NCI-H510A treated with DMSO at 0.1 percent for 48 hours (cell line): ENCODE measurements at places on chromosomes 6 and 20.

- no peak for DNase-seq
Observed at GRCh38 chr6:129957941-129958898, 60.2 kb upstream of the L3MBTL3 start.

GRCh38 chr20:43446361-43446879 lies 11.3 kb upstream of the SRSF6 start:
- DNase-seq: no peak

DNA sequence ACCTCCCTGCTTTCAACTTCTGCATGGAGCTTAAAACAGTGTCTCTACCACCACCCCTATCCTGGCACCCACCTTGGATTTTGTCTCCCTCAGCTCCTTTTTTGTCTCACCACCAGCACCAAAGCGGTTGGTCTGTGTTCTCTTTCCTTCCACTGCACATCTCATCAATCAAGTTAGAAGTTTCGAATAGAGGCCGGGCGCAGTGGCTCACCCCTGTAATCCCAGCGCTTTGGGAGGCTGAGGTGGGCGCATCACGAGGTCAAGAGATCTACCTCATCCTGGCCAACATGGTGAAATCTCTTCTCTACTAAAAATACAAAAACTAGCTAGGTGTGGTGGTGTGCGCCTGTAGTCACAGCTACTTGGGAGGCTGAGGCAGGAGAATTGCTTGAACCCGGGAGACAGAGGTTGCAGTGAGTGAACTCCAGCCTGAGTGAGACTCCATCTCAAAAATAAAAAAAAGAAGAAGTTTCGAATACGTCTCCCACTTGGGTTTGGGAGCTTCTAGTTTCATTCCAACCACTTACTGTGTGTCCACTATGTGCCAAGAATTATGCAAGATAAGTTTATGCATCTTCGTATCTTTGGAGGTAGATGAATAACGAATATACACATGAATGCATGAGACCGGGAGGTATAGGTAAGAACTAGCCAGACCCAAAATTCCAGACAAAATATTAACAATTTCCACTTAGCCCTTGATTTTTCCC lies 5.9 kb downstream of the PCED1A start:
- no peak for DNase-seq

DNA sequence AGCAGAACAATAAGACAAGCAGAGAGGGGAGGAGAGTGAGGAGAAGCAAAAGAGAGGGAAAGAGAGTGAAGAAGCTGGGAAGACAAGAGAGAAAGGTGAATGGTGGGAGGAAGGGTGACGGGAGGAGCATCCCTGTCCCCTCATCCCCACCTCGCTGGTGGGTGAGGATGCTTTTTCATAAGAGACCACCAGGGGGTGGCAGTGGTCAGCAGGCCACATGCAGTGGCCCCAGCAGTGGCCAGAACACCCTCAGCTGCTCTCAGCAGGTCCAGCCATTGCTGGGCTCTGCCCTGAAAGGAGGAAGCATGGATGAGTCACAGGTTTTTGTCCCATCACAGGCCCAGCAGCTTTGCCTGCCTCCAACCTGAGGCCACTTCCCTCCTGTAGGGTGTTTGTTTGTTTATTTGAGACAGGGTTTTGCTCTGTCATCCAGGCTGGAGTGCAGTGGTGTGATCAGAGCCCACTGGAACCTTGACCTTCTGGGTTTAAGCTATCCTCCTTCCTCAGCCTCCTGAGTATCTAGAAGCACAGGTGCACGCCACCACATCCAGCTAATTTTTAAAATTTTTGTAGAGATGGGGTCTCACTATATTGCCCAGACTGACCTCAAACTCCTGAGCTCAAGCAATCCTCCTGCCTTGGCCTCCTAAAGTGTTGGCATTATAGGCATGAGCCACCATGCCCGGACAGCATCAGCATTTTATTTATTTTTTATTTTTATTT lies 24.0 kb downstream of the FGD2 start:
- no peak for DNase-seq

- no peak for DNase-seq
Observed at GRCh38 chr6:52415917-52416628, 4.1 kb upstream of the EFHC1 start.

- no peak for DNase-seq
Observed at GRCh38 chr6:139028215-139028657, 309 bp upstream of the ABRACL start.

DNA sequence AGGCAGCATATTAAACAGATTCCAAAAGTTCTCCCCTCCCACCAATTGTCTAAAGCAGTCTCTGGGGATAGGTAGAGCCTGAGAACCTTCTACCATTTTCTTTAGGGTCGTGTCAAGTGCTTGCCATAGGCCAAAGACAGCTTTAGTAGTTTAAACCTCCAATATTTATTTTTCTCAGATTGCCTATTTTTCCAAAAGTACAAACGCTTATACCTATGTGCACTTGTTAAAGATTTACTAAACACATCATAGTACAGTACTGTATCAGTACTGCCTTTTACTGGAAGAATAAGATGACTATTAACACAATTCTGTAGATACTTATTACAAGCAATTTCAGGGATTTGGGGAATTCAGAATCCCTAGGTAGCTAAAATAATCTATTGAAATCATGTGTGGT lies 29.4 kb downstream of the AKIRIN2 start:
- no peak for DNase-seq

DNA sequence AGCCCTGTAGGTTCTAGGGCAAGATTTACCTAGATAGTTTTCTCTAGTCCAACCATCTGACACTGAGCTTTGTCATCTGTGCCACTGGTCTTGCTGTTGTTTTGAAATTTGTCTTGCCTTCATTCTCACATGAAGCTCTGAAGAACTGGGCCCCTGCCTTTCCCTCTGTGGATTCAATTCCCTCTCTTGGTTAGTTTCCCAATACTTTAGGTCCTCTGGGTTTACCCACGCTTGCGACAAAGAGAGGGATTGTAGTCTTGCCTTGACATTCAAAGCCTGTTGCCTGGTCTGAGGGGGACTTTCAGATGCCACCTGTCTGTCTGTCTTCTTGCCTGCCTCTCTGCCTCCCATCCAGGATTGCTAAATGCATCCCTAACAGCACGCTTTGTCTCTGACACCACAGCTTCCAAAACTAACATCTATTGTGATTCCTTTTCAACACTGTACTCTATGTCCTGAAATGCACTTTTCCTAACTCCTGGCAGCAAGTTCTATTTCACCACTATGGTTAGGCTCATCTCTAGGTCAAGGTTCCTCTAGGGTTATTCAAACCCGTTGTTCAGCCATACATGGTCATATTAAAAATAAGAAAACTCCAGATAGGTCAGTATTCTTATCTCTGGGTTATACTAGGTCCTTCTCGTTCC lies 25.5 kb upstream of the MANEA start:
- DNase-seq: no peak

DNA sequence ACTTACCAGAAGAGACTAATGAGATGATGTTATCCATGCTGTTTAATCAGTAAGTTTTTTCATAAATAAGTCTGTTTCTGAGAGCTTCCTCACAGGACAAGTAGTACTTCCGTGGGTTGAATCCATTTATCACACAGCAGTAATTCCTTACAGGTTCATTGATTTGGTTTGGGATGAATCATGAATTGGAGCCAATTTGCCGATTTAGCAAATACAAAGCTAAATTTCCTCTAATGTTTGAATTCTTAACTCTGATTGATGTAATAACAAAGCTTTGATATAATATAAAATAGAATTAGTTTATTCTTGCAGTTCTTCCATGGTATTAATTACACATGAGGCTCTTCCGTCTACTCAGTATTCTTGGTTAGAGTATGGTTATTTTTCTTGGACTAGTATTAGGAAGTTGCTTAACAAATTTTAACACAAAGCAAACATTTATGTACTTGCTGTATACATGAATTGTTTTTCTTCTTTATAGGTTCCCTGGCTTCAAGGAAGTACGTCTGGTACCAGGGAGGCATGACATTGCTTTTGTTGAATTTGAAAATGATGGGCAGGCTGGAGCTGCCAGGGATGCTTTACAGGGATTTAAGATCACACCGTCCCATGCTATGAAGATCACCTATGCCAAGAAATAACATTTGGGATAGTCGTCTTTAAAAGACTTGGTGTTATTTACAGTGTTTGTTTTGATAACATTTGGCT lies 7.6 kb upstream of the OTOR start:
- DNase-seq: no peak

- no peak for DNase-seq
Observed at GRCh38 chr6:107750176-107750797, 73.8 kb downstream of the SCML4 start.

GRCh38 chr6:13767121-13767808 lies 47.1 kb downstream of the MCUR1 start:
- no peak for DNase-seq

GRCh38 chr6:79111549-79111948 lies 33.5 kb upstream of the PHIP start:
- no peak for DNase-seq

GRCh38 chr6:3009930-3010329 lies 10.2 kb downstream of the NQO2 start:
- DNase-seq: no peak

DNA sequence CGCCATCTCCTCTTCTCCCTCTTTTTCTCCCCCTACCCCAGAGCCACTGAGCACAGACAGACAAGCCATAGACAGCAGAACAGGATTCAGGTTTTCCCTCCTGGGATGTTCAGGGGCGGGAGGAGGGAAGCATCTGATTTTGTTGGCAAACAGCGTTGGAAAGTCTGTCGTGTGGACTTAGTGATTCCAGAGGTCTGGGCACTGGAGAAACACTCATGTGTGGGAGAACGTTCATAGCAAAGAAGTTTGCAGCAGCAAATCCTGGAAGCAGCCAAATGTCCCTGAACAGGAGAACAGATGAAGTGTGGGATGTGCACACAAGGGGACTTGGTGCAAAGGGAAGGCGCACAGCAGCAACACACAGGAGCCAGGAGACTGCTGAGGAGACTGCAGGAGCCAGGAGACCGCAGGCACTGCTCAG lies 264.1 kb upstream of the CDYL start:
- no peak for DNase-seq

- DNase-seq: no peak
Observed at GRCh38 chr6:45923831-45924391, 91.7 kb downstream of the CLIC5 start.
